ENCODE measurements at places on chromosomes 6 and 20. TPM values are rescaled to one million over a fixed set of nuclear protein-coding genes. Genes with fewer than 3 reads are reported as not detected.

- DNase-seq = no peak
- H3K4me3 ChIP-seq = no peak overlapping the region
- peaks cover 71% of the 10 kb centered on the region for H3K27me3 ChIP-seq
- no peak overlapping the region for H3K27ac ChIP-seq
Observed at GRCh38 chr20:46799781-46800408, 90.4 kb downstream of the SLC2A10 start.

DNA sequence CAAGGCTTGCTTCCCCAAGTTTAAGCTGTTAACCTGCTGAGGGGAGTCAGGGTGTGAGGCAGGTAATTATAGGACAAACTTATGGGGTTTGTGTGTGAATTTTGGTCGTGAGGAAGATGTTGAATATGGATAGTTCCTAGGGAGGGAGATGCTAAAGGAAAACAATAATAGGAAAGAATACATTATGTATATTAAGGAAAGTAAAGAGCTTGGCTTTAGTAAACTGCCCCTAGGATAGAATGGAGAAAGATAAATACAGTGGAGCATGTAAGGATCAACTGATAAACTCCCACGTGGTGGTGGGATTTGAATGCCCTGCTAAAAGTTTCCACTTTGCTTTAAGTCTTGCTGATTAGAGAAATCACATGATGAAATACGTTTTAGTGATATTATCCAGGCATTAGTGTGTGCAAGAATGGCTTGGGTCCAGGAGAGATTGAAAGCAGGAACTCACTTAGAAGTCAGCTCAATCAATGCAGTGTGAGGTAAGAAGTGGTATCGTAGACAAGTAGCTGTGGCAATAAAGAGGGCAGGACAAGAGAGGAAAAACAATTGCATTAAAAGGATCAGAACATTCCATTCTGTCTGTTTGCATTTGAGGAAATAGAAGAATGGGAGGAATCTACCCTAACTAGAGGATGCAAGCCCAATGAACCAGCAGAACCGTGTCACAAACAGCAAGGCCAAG lies 52.5 kb downstream of the RPS12 start:
- DNase-seq = no peak
- no peaks in the 10 kb centered on the region for H3K36me3 ChIP-seq
- no peaks in the 10 kb centered on the region for H3K27me3 ChIP-seq
- H3K4me1 ChIP-seq = no peaks in the 10 kb centered on the region
- no peak overlapping the region for H3K27ac ChIP-seq

DNA sequence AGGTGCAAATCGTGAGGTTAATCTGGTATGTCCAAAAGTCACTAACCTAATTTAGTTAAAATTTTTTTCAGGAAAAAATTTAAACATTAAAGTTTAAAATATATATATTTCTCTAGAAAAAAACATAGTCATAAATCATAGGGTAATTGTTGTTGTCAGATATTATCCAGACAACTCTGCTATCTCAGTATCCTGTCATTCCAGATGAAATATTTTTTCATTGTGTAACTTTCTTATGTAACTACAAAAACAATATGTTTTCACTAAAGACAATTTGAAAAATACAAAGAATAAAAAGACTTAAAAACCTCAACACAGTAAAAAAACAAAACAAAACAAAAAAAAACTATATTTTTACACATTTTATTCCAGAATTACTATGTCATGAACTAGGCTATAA lies 57.6 kb downstream of the TENT5A start:
- no peak overlapping the region for H3K4me3 ChIP-seq
- peaks cover 37% of the 10 kb centered on the region for H3K4me1 ChIP-seq
- H3K36me3 ChIP-seq = no peaks in the 10 kb centered on the region
- H3K27me3 ChIP-seq = no peaks in the 10 kb centered on the region
- no peak overlapping the region for H3K27ac ChIP-seq

- H3K27me3 ChIP-seq = no peaks in the 10 kb centered on the region
- no peak overlapping the region for H3K4me3 ChIP-seq
- no peak overlapping the region for H3K27ac ChIP-seq
- no peak for DNase-seq
- peaks cover 49% of the 10 kb centered on the region for H3K4me1 ChIP-seq
Observed at GRCh38 chr6:107943626-107944439, 14.2 kb downstream of the SEC63 start.

DNA sequence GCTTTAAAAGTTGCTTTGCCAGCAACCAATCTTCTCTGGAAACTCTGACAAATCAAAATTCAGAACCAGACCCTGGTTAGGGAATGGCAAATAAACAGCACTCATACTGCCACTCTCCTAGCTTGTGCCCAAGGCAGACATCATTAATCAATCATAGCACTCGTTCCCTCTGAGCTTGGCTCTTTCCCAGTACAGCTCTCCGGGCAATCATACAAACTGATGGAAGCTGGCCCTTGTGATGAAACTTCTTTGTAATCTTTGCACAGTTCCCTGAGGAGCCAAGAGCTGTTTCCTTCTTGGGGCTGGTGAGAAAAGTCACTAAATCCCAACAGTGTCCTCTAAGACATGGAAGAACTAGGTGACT lies 34.7 kb downstream of the KIAA1755 start:
- H3K36me3 ChIP-seq = no peaks in the 10 kb centered on the region
- peaks cover under 1% of the 10 kb centered on the region for H3K27me3 ChIP-seq
- no peak overlapping the region for H3K4me3 ChIP-seq
- no peak for DNase-seq

DNA sequence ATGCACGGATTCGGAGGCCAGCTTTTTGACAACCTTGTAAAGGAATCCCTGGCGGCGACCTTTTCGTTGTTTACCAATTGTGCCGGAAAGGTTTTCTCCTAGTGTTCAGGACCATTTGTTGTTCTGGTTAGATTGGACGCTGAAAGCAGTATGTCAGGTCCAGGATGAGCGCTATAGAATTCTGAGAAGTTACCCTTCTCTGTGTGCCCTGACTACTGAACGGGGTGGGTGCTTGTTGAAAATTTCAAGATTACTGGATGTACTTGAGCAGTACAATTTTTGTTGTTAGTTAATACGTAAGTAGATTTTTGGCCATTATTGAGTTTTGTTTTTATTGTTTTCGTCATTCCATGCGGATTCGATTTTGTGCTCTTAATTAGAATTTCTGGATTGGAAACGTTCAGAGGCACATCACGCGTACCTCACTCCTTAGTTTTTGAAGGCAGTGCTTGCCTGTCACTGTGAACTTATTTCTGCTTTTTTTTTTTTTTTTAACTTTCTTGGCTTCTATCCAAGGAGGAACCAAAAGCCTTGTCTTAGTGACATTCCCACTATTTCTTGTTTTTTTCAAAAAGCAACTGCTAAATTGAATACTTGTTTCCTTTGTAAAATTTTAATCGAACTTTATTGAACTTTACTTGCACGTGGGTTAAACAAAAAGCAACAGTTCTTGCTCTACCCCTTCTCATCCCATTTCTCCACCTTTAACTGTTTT lies 898 bp downstream of the XRN2 start:
- DNase-seq = no peak
- no peaks in the 10 kb centered on the region for H3K27me3 ChIP-seq
- peaks cover 31% of the 10 kb centered on the region for H3K4me1 ChIP-seq
- H3K27ac ChIP-seq = peak overlapping the region; percentile 97
- peaks cover 6% of the 10 kb centered on the region for H3K36me3 ChIP-seq

GRCh38 chr6:77906070-77906469 lies 253.2 kb downstream of the MEI4 start:
- H3K27ac ChIP-seq = no peak overlapping the region
- no peaks in the 10 kb centered on the region for H3K4me1 ChIP-seq
- no peaks in the 10 kb centered on the region for H3K27me3 ChIP-seq
- no peak overlapping the region for H3K4me3 ChIP-seq
- DNase-seq = no peak

GRCh38 chr20:6599876-6600735 lies 167.4 kb upstream of the BMP2 start:
- H3K4me3 ChIP-seq = no peak overlapping the region
- no peaks in the 10 kb centered on the region for H3K27me3 ChIP-seq
- no peak for DNase-seq
- H3K27ac ChIP-seq = no peak overlapping the region
- H3K36me3 ChIP-seq = no peaks in the 10 kb centered on the region

DNA sequence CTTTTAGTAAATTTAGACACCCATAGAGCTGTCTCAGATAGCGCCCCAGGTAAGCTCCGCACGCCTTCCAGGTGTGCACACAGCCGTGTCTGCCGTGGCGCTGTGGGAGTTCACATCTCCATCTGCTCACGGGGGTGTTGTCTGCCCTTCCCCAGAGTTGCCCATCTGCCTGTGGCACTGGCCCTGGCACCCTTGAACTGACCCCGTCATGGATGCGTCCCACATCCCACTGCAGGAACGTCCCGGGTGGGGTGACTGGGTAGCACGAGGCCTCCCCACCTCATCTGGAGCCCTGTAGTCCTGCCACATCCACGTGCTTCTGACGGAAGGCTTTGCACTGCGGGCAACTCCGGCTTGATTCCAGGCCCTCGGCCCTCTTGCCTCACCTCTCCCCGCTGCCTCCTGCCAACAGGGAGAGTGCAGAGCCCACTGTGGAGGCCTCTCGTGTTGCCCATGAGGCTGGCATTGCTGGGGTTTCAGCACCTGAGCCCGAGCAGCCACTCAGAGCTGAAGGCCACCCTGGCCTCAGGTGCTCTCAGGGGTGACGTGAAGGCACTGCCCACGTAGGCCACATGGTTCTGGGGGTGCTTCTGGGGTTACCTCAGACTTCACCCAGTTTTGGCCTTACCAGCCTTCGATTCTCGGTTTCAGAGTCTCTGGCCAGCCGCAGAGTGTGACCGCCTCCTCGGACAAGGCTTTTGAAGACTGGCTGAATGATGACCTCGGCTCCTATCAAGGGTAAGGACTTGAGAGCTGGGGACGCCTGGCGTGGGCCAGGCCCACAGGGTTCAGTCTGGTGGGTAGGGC lies 5.1 kb downstream of the ARFGAP1 start:
- H3K4me1 ChIP-seq = peaks cover 42% of the 10 kb centered on the region
- H3K36me3 ChIP-seq = peaks cover 61% of the 10 kb centered on the region
- H3K27me3 ChIP-seq = no peaks in the 10 kb centered on the region
- H3K27ac ChIP-seq = no peak overlapping the region
- H3K4me3 ChIP-seq = no peak overlapping the region
- no peak for DNase-seq

DNA sequence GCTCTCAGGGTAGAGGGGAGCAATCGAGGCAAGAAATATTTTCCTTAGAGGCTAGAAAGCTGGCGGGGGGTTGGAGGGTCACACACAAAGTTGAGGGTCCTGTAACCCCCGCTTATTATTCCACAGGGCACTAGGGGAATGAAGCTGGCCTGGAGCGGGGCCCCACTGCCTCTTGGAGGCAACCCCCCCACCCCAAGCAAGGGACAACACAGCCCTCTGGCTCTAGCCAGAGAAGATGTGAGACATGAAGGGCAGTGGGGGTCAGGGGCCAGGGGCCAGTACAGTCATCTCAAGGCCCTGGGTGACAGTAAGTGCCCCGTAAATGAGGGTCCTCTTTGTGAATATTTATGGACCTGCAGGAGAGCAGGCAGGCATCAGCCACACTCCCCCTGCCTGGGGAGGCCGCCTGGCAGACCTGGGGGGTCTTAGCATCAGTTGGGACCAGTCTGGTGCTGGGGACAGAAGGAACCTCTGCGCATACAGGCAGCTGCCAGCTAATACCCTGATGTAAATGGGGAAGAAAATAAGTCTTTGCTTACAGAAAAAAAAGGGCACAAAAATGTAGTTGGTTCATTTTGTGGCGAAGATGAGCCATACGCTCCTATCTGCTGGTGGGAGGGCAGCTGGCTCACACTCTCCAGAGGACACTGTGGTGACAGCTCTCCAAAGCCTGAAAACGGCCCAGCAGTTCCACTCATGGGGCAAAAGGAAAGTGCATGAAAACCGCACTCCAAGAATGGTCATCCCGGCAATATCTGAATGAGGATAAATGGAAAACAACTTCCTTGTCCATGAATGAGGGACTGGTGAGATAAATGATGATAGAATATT lies 21.9 kb downstream of the SPATA2 start:
- DNase-seq = no peak
- peak overlapping the region; percentile 78 for H3K27ac ChIP-seq
- H3K36me3 ChIP-seq = no peaks in the 10 kb centered on the region
- H3K4me1 ChIP-seq = peaks cover 60% of the 10 kb centered on the region

DNA sequence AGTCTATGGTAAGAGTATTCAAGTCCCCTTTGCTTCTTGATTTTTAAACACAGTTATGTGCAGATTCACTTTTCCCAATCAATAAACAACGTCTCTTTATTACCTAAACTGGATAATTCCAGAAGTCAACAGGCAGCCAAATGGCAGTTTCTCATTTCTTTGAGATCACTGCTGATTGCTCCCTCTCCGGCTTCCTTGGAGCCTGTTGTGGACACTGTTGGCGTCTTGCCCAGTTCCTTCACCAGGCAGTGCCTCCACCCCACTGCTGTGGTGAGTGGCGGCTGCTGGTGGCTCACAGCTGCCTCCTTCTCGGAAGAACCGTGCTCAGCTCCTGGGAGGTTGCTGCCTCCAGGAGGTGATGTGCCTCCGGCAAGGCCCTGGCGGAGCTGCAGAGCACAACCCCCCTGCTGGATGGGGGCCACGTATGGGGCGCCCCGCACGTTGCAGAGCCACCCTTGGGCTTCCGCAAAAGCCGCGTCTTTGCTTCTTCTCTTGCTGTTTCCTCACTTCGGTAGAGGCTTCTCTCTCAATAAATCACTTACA lies 105.1 kb upstream of the CNKSR3 start:
- H3K27me3 ChIP-seq = no peaks in the 10 kb centered on the region
- peak; percentile 68 for DNase-seq
- peaks cover 18% of the 10 kb centered on the region for H3K4me1 ChIP-seq
- no peak overlapping the region for H3K4me3 ChIP-seq

GRCh38 chr6:18352842-18353241 lies 34.3 kb upstream of the RNF144B start:
- H3K27ac ChIP-seq = no peak overlapping the region
- H3K4me1 ChIP-seq = no peaks in the 10 kb centered on the region
- H3K36me3 ChIP-seq = no peaks in the 10 kb centered on the region
- H3K4me3 ChIP-seq = no peak overlapping the region
- DNase-seq = no peak

GRCh38 chr6:17865243-17865642 lies 122.2 kb downstream of the KIF13A start:
- no peaks in the 10 kb centered on the region for H3K36me3 ChIP-seq
- H3K4me1 ChIP-seq = peaks cover 73% of the 10 kb centered on the region
- H3K27ac ChIP-seq = peak overlapping the region; percentile 65

DNA sequence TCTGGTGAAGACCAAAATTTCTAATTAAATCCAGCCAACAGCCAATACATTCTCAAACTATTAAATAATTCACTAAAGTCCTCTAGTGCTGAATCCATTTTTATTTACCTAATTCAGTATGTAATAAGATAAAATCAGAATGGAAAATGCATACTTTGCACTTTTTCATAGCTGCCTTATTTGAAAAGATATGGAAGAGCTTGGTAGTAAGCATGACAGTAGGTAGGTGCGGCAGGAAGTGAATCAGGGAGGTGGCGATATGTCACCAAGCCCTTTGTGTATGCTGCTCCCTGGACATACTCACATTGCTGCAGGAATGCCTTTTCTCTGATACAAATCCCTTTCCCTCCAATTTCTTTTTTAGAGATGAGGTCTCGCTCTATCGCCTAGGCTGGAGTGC lies 10.2 kb upstream of the TGM3 start:
- no peaks in the 10 kb centered on the region for H3K36me3 ChIP-seq
- H3K4me1 ChIP-seq = peaks cover 9% of the 10 kb centered on the region
- H3K4me3 ChIP-seq = no peak overlapping the region
- no peak overlapping the region for H3K27ac ChIP-seq

- H3K27me3 ChIP-seq = no peaks in the 10 kb centered on the region
- H3K36me3 ChIP-seq = no peaks in the 10 kb centered on the region
- H3K27ac ChIP-seq = no peak overlapping the region
- H3K4me3 ChIP-seq = no peak overlapping the region
Observed at GRCh38 chr20:43477619-43478018, 19.9 kb downstream of the SRSF6 start.

Gene CCM2L
- 7.5 TPM for total RNA-seq

Gene SEMG1
- not detected for total RNA-seq

Gene OPRM1
- not detected for total RNA-seq

Gene LRFN2
- total RNA-seq = not detected

Gene TMEM74B
- 4.2 TPM for total RNA-seq

Gene RBM24
- total RNA-seq = 189 TPM

Gene CAP2
- total RNA-seq = 149 TPM

Gene DZANK1
- total RNA-seq = 0.60 TPM

Gene IBTK
- 28.5 TPM for total RNA-seq
